ENCODE measurements at places on chromosomes 5 and 9. TPM values are rescaled to one million over a fixed set of nuclear protein-coding genes. Genes with fewer than 3 reads are reported as not detected.

Gene CYLC2
- total RNA-seq: not detected

GRCh38 chr5:68428231-68428811, 212.8 kb downstream of the PIK3R1 start:
- H3K4me1 ChIP-seq: peaks cover 31% of the 10 kb centered on the region
- DNase-seq: peak; percentile 54
- H3K4me3 ChIP-seq: no peak overlapping the region
- no peaks in the 10 kb centered on the region for H3K27me3 ChIP-seq
- no peak overlapping the region for H3K27ac ChIP-seq

DNA sequence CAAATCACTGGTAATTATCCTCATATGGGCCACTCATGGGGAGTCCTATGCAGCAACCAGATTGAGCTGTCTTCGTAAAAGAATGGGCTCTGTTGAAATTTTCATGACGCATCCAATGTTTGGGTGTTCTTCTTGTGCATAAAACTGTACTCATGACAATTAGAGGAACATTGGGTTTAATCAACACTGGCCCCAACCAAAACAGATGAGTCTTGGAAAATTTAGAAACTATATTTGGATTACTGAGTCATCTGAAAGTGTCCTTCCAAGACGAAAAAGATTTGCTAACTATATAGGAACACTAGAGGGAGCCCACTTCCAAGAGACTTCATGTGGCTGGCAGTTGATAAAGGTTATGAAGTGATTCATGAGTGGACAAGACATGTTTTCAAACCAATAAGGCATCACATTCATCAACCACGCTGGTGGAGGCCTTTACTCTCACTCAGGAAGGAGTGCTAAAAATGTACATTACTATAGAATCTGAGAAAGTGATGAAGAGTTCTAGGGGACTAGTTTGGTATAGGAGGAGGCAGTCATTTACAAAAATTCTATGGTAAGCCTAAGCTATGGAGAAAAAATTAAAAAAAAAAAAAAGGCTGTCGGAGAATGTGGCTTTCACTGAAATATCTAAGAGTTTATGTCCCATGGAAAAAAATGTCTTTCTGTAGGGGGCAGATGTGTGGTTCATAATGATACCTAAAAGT, 313.5 kb downstream of the PRDM9 start:
- DNase-seq: peak; percentile 84
- H3K4me3 ChIP-seq: no peak overlapping the region
- no peaks in the 10 kb centered on the region for H3K27me3 ChIP-seq
- H3K36me3 ChIP-seq: no peaks in the 10 kb centered on the region
- no peaks in the 10 kb centered on the region for H3K4me1 ChIP-seq

GRCh38 chr5:126809916-126810315, 33.0 kb downstream of the LMNB1 start:
- no peaks in the 10 kb centered on the region for H3K27me3 ChIP-seq
- no peak overlapping the region for H3K27ac ChIP-seq
- no peaks in the 10 kb centered on the region for H3K36me3 ChIP-seq
- peaks cover 24% of the 10 kb centered on the region for H3K4me1 ChIP-seq

GRCh38 chr5:56012281-56012963, 17.7 kb upstream of the IL6ST start:
- H3K4me1 ChIP-seq: peaks cover 19% of the 10 kb centered on the region
- peak overlapping the region; percentile 78 for H3K27ac ChIP-seq
- H3K36me3 ChIP-seq: no peaks in the 10 kb centered on the region
- peak overlapping the region; percentile 14 for H3K4me3 ChIP-seq

DNA sequence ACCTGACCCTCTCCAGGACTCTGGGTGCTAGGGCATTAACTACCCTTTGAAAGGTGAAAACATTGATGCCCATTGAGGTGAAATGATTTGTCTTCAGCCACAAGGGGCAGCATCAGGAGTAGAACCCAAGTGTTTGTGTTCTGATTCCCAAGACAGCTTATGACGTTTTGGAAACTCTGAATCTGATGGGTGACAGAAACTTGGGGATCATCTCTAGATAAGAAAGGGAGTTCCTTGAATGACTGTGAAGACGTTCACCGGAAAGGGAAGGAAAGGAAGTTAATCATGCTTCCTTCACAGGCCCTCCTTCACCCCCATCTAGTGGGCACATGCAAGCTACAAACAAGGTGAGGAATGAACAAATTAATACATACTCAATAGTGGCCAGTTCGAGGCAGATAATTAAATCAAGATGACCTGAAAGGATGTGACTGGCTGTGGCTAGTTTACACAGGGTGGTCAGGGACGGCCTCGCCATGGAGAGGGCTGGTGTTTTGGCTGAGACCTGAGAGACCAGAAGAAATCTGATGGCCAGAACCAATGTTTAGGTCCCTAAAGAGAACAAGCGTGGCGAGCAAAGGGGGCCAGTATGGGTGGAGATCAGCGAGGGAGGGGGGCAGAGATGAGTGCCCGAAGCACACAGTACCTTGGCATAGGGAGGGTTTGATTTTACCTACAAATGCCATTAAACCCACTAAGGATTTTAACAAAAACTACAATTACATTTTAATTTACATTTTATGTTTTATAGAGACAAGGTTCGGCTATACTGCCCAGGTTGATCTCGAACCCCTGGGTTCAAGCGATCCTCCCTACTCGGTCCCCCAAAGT, 937 bp upstream of the SLC26A2 start:
- peak overlapping the region; percentile 96 for H3K27ac ChIP-seq
- H3K27me3 ChIP-seq: no peaks in the 10 kb centered on the region
- H3K4me3 ChIP-seq: peak overlapping the region; percentile 73
- H3K4me1 ChIP-seq: peaks cover 4% of the 10 kb centered on the region

- H3K4me3 ChIP-seq: no peak overlapping the region
- H3K36me3 ChIP-seq: no peaks in the 10 kb centered on the region
- no peak overlapping the region for H3K27ac ChIP-seq
- no peaks in the 10 kb centered on the region for H3K4me1 ChIP-seq
Observed at GRCh38 chr5:68950930-68951329, 142.9 kb upstream of the SLC30A5 start.

GRCh38 chr5:83029912-83030311, 47.3 kb downstream of the TMEM167A start:
- no peaks in the 10 kb centered on the region for H3K36me3 ChIP-seq
- no peaks in the 10 kb centered on the region for H3K27me3 ChIP-seq
- H3K4me1 ChIP-seq: peaks cover 4% of the 10 kb centered on the region
- peak; percentile 73 for DNase-seq
